Thyroid gland (tissue), 4 donors: ENCODE measurements at places on chromosomes 4 and X.

- DNase-seq: no peak
Measured at GRCh38 chrX:138349351-138349750, 362.2 kb downstream of the FGF13 start.

GRCh38 chrX:34467437-34467836, 189.6 kb downstream of the TMEM47 start:
- DNase-seq: no peak

DNA sequence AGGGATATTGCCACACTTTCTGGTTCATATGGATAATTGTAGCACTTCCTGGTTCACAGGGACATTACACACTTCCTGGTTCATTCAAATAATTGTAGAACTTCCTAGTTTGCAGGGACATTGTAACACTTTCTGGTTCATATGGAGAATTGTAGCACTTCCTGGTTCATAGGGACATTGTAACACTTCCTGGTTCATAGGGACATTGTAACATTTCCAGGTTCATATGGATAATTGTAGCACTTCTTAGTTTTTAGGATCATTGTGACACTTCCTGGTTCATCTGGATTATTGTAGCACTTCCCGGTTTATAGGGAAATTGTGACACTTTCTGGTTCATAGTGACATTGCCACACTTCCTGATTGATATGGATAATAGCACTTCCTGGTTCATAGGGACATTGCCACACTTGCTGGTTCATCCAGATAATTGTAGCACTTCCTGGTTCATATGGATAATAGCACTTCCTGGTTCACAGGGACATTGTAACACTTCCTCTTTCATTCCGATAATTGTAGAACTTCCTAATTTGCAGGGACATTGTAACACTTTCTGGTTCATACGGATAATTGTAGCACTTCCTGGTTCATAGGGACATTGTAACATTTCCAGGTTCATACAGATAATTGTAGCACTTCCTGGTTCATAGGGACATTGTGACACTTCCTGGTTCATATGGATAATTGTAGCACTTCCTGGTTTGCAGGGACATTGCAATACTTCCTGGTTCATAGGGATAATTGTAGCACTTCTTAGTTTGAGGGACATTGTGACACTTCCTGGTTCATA, 59.2 kb upstream of the CD99 start:
- DNase-seq: no peak

DNA sequence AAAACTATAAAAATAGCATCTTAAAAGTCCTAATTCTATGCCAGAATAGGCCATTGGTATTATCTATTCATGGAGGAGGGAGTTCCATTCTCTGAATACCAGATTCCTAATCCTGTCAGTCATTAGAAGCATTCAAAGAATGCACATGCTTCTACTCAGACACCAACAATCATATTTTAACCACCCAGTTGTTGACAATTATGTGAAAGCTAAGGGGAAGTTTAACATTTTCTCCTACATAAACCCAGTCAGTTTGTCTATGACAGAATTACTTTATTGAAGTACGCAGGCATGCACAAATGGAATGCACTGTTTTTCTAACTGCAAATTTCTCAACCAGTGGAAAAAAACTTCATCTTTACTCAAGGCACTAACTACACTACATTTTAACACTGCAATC, 69.6 kb upstream of the MTNR1A start:
- no peak for DNase-seq

DNA sequence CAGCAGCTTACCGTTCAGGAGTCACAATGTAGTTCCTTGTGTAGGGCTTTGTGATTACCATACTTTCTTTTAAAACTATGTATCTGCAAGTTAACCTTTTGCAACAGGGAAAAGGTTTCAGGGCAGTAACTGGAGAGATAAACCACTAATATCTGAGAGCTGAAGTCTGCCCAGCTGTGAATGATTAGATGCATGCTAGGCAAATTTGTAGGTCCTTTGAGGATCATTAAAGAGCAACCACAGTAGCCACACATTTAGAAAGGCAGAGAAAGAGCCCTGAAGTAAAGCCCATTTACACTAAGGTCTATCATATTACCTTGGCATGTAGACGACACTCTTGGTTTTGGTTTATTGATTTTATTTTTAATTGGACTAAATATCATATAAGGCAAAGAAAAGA, 60.0 kb downstream of the ATP8A1 start:
- no peak for DNase-seq

DNA sequence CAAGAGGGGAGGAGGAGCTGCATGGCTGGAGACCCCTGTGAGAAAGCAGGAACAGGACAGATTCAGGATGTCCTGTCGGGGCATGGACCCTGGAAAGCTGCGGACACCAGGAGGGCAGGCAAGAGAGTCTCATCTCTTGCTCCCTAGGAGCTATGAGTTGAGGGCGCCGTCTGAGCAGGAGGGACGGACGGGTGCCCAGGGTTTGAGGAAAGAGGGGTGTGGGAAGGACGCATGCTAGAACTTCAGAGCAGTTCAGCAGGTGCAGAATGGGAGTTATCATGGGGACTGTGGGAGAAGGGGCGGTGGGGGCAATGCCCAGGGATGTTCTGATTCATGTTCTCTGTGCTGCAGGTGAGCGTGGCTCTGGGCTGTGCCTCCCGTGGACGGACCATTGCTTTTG, 24.8 kb downstream of the TKTL1 start:
- no peak for DNase-seq

DNA sequence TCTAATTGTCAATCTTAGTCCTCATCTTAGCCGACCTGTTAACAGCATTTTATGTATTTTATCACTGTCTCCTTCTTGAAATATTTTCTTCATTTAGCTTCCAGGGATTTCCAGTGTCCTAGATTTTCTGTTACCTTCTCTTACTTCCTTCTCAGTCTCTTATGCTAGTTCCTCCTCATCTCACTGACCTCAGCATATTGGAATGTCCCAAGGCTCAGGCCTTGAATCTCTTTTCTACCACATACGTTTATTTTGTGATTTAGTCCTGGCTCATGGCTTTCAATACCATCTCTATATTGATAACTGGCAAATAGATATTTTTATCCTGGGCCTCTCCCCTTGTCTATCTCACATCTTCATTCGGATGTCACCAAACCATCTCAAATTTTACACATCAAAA, 61.1 kb downstream of the IQCM start:
- DNase-seq: no peak

DNA sequence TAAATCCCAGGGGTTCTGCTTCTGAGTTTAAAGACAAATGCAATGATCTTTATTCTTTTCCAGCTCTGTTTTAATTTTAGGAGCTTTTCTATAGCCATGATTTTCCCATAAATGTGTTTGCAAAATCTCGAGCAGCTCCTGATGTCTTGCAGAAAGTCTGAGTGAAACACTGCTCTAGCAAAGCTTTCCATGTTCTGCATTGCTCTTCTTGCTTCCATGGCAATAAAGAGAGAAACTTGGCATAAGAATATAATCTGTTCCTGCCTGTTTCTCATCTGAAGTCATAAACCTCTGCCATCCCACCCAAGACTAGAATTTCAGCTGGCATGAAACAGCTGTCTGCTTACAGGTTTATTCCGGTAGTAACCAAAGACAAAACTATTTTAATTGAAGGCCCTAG, 254.5 kb downstream of the SPRY1 start:
- DNase-seq: no peak

GRCh38 chrX:154715825-154716224, 35.1 kb downstream of the GAB3 start:
- no peak for DNase-seq

DNA sequence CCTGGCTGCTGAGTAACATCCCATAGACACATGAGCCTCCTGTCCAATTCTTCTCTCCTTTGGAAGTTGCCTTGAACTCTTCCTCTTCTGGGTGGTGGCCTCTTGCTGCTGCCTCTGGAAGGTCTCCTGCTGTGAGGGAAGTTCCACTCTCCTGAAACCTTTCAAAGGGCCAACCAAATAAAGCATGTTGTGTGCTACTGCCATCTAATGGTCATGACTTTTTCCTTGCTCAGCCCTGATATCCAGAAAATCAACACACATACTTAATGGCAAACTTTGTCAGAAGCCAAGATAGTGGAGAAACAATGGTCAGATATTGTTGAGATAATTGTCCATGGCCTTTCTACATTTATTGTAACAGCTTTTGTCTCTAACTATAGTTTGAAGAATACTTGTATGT, 19.1 kb upstream of the ZXDA start:
- no peak for DNase-seq

DNA sequence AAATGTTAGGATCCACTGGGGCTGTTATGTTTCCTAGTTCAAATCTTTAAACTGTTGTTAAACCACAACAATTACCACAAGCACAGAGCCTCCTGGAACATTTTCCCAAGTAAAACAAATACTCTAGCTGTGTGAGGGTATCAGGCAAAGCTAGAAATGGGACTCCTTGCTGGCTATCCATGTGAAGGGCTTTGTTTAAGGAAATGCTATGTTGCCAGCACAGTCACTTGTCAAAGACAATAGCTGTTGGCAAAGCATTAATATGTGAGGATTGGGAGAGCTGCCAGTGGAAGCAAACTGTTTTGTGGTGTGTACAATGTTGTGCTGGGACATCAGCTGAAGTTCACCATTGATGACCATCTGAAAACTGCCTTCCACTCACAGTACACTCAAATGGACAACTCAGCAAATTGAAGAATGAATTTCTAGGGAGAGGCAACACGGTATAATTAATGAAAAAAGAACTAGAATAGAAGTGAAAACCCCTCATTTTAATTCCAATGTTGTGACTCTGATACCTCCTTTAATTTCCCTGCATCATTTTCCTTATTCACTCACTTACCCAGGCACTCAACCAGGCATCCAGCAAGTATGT, 100.8 kb downstream of the ANXA3 start:
- DNase-seq: peak; percentile 16

DNA sequence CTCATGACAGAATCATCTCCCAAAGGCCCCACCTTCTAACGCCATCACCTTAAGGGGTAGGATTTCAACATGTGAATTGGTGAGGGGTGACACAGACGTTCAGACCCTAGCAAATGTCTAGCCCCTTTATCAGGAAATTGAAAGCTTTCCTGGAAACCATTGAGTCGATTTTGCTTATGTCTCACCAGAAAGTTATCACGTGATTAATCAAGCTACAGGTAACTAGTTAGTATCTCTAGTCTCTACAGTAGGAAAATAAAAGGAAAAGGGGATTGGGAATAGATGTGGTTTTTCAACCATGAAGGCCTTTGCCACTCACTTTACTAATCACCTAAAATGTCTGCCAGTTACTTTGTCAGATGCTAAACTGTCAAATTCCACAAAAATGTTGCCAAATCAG, 1133.0 kb downstream of the PDHA2 start:
- no peak for DNase-seq

- DNase-seq: no peak
Measured at GRCh38 chrX:114073926-114074325, 510.0 kb upstream of the HTR2C start.

GRCh38 chr4:306551-306961, 1.3 kb upstream of the ZNF732 start:
- no peak for DNase-seq

- DNase-seq: no peak
Measured at GRCh38 chr4:75498041-75498440, 16.2 kb downstream of the RCHY1 start.

DNA sequence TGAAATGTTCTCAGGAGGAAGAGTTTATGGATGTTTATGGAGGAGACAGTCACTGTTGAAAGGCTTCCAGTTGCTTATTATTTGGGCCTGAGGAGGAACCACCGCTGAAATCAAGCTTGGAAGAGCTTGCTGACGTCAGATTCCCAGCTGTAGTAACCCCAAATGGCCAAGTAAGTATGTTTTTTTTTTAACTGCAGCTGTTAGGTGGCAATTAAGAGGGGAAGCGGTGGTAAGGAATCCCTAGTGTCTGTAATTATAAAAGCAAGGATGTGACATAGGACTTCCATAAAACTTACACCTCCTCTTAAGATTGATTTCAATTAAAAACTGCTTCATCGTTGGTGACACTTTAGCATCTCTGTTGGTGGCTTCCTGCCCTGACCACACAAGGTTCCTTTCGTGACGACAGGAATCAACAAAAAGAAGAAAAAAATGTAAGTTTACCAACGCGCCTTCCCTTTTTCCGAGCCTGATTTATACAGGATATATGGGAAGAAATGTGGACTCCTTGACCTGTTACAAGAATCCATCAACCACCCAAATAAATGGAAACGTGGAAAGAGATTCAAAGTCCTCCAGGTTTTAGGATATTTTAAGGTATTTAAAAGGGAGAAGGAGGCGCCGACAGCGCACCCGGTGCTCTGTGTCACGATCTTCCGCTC, 884 bp downstream of the RELL1 start:
- DNase-seq: no peak

DNA sequence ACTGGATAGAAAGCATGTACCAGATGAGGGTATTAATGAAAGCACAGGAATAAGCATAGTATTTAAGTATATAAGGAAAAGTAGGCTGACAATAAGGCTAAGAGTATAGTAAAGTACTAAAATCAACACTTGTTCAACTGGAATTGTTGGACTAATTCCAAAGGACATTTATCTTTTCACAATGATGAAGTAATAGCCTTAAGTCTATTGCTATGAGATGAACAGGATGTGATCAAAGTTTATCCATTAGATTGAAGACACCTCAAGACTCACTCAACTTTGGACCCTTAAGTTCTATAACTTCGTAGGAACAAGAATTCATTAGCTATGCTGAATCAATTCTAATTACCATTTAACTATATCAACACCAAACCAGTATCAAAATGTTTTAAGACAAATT, 7.6 kb downstream of the MAD2L1 start:
- no peak for DNase-seq

GRCh38 chrX:100830143-100830542, 10.0 kb downstream of the CSTF2 start:
- no peak for DNase-seq

DNA sequence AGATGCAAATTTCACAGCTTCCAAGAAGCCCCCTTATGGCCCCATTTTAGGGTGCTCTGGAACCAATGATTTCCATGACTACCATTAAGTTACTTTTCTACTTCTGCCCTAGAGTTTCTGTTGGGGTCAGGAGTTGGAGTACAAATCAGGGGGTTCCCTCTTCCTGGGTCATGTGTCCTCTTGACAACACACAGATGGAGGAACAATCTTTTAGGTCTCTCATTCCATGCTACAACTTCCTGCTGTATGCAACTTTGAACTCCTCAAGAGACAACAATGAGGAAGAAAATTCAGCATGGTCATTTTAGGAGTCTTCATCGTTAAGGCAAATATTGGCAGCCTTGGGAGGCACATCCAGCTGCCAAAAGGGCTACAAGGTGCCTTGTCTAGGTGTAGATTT, 79.7 kb downstream of the SEL1L3 start:
- no peak for DNase-seq

DNA sequence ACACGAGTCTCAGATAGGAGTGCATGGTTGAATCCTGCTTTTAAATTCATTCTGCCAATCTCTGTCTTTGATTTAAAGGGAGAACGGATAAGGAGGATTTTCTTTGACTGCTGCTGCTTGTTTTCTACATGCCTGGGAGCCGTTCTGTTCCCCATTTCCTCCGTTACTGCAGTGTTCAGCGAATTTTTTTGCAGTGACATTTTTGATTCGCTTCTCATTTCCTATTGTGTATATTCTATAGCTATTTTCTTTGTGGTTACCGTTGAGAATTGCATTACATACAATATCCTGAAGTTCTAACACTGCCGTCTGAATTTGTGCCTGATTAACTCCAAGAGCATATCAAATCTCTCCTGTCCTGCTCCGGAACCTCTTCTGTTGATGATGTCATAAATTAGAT, 14.8 kb upstream of the MAEA start:
- no peak for DNase-seq

GRCh38 chr4:98969878-98970785, 25.4 kb upstream of the METAP1 start:
- no peak for DNase-seq

GRCh38 chrX:19593690-19594089, 78.4 kb upstream of the MAP3K15 start:
- no peak for DNase-seq
